ENCODE measurements at places on chromosomes 6 and 20.

DNA sequence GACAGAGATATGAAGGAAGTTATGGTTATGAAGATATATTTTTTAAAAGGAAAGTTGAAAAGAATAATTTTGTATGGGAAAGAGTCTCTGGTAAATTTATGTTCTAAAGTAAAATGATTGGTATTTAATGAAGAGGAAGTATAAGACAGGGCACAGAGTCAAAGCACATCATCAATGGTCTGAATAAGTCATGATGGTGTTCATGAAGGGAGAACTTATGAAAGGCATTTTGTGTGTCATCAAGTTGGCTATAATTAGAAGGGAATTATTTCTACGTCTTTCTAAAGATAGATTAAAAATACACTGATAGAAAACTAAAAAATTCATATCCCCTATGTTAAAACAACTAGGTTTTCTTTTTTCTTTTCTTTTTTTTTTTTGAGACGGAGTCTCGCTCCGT, 21.4 kb upstream of the SNAI1 start:
- no peak for DNase-seq

GRCh38 chr6:26187981-26188635, 100.9 kb downstream of the HFE start:
- no peak for DNase-seq

- no peak for DNase-seq
Measured at GRCh38 chr6:27684264-27685211, 211.6 kb upstream of the ZNF184 start.

- no peak for DNase-seq
Measured at GRCh38 chr20:32541323-32542258, 43.5 kb downstream of the NOL4L start.

GRCh38 chr20:40896814-40897700, 131.6 kb upstream of the TOP1 start:
- no peak for DNase-seq

DNA sequence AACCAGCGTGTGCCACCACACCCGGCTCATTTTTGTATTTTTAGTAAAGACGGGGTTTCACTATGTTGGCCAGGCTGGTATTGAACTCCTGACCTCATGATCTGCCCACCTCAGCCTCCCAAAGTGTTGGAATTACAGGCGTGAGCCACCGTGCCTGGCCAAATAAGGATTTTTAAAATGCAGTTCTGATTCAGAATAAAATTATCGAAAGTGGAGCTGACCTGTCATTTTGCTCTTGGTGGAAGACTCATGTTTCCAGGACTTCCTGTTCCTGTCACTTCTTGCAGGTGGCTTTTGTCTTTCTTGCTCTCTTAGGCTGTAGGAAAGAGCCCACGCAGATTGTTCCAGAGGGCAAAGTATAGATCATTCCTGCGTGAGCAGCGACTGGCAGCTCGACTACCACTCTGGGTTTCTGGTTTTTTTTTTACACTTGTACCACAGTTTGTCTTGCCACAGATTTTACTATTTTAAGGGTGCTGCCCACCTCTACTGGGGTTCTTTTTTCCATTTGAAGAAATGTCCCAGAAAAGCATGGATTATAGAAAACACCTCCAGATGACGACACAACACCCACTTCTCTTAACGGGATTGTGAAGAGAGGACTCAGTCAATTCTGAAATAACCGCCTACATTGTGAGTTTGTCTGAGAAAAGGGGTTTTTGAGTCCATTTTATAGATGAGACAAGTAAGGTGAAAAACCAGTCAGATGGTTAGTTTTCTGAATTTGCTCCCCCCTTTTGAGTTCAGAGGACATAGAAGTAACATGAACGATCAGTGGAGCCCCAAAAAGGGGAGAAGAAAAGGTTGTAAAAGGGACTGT, 7.5 kb downstream of the JARID2 start:
- DNase-seq = no peak

GRCh38 chr6:136181512-136181833, 68.6 kb downstream of the MTFR2 start:
- no peak for DNase-seq

GRCh38 chr6:75204217-75204958, 1.5 kb downstream of the COL12A1 start:
- no peak for DNase-seq

- no peak for DNase-seq
Measured at GRCh38 chr6:56581296-56581925, 61.3 kb downstream of the DST start.

GRCh38 chr6:54076159-54076789, 35.0 kb upstream of the MLIP start:
- DNase-seq = no peak

GRCh38 chr6:36735110-36736071, 37.8 kb downstream of the RAB44 start:
- DNase-seq = no peak

DNA sequence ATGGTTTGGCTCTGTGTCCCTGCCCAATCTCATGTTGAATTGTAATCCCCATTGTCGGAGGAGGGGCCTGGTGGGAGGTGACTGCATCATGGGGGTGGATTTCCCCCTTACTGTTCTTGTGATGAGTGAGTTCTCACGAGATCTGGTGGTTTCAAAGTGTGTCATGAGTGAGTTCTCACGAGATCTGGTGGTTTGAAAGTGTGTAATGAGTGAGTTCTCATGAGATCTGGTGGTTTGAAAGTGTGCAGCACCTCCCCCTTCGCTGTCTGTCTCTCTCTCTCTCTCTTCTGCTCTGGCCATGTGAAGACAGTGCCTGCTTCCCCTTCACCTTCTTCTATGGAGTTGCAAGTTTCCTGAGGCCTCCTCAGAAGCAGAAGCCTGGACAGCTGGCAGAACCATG, 87.6 kb downstream of the MYLK4 start:
- no peak for DNase-seq

DNA sequence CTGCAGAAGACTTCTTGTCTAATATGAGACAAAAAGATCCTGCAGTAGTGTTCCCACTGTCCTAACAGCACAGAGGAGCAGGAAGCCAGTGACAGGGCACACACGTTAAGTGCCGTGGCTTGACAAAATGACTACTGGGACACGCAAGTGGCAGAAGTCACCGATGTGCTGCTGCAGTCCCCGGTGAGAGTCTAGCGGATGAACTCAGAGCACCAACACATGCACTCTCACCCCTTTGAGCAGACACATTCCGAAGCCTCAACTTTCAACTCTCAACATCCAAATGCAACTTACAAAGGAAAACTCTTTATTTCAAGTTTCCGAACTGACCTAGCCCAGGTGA, 898 bp downstream of the LAMA4 start:
- DNase-seq = no peak

GRCh38 chr20:16393836-16394235, 179.4 kb downstream of the KIF16B start:
- no peak for DNase-seq

DNA sequence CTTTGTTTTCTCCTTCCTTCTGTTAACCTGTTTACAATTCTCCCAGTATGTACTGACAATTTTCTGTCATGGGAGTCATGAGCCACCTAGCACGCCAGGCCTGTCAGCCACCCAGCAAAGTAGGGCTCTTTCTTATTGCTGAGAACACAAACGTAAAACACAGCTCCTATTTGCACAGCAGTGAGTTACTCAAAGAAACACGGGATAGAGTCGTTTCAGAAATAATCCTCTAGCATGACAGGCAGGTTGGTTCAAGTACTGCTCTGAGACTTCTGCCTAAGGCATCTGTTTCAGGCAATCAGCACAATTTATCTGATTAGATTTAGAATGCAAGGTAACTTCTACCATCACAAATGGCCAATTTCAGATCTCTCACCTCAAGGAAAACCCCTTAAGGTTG, 88.8 kb downstream of the CD24 start:
- no peak for DNase-seq

DNA sequence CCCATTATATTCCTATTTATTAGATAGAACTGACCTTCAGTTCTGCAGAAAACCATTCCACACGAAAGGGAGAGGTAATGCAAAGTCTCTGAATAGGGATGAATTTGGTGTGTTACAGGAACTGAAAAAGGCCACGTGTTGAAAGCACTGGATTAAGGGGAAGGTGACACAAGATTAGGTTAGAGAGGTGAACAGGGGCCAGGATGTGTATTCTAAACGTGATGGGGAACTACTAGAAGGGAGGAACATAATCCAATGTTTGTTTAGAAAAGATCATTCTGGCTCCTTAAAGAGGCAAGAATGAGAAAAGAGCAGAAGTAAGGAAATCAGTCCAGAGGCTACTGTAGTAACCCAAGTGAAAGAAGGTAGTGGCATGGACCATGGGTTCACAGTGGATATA, 6.3 kb upstream of the ZKSCAN8 start:
- DNase-seq = no peak

DNA sequence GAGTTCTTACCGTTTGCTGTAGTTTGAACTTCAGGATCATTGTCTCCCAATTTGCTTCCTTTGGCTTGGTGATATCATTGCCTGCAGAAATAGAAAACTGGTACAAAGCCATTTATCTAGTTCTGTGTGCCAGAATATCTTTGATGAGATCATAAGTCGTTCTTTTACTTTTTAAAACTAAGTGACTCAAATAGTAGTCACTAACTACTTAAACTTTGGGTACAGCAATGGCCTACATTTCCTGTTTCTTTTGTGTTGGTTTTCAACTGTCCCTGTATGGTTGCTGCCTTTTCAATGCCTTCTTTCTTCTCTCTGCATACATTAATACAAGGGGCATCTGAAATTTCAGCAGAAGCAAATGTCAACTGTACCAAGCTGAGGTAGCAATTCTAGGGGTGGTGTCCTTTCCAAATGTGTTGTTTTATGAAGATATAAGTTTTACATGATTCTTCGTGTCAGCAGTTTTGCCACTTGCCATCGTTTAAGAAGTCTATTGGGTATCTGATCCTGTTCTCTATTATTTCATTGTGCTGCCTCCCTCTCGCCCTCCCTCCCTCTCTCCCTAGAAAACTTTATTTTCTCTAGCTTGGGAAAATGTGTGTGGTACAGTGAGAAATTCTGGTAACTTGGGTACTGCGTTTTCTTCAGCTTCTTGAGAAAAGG, 238.5 kb downstream of the FARS2 start:
- DNase-seq = no peak

GRCh38 chr20:53943522-53944291, 126.7 kb downstream of the BCAS1 start:
- no peak for DNase-seq

- DNase-seq = no peak
Measured at GRCh38 chr20:36823121-36823520, 49.6 kb upstream of the DSN1 start.

GRCh38 chr6:32815996-32816395, 806 bp downstream of the HLA-DOB start:
- DNase-seq = no peak

GRCh38 chr6:45377554-45378333, at the start of gene SUPT3H:
SUPT3H (minus strand) TSS chr6:45377934.
- DNase-seq = peak; percentile 94

- DNase-seq = no peak
Measured at GRCh38 chr6:159892053-159892452, 1.3 kb downstream of the MAS1 start.

- no peak for DNase-seq
Measured at GRCh38 chr20:22795433-22795832, 211.1 kb upstream of the FOXA2 start.

DNA sequence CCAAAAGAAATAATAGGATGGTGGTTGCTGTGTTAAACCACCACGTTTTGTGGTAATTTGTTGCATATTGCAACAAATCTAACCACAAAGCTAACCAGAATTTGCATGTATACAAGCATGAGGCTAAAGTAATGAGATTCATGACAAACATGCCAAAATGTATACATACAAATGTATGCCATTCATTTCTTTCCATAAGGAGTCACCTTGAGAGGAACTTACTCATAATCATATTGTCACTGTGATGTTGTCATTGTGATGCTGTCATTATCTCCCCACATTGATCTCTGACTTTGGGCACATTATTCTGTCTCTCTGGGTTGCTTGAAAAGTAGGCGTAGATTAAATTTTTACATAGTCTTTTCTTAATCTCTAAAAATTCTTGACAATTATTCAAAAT, 886.8 kb upstream of the FLRT3 start:
- no peak for DNase-seq

Measured in NK-92 treated with Interleukin-12 subunit alpha and Interleukin-12 subunit beta, amount 100 ng/mL, for 24 hours (cell line).